GM13977 (cell line): ENCODE measurements at places on chromosomes 6 and 20.

- peak; percentile 10 for DNase-seq
Measured at GRCh38 chr6:26439151-26440125, 866 bp upstream of the BTN3A3 start.

GRCh38 chr20:39602649-39603048, 640.5 kb downstream of the DHX35 start:
- no peak for DNase-seq

- DNase-seq: no peak
Measured at GRCh38 chr6:45075246-45075645, 252.9 kb upstream of the RUNX2 start.

GRCh38 chr6:7594579-7595125, 4.7 kb downstream of the SNRNP48 start:
- no peak for DNase-seq

GRCh38 chr20:62177307-62177706, 5.5 kb upstream of the MTG2 start:
- DNase-seq: no peak

DNA sequence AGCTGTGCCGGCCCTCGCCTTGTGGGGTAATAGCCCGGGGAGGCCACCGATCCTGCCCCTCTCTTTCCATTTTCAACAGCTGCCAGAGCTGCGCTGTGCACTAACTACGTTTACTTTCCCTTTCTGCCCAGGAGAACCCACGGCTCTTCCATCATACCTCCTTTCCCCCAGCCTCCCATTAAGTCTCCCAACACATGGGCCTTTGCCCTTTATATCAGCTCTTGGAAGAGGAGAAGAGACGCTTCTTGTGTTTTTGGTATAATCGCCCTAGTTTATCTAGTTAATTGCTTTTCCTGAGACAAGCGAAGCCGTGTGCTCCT, 637 bp downstream of the UBR2 start:
- DNase-seq: peak; percentile 28

- peak; percentile 23 for DNase-seq
Measured at GRCh38 chr6:70686548-70687133, 19.0 kb downstream of the SMAP1 start.

GRCh38 chr6:33638556-33638955, 17.4 kb downstream of the ITPR3 start:
- no peak for DNase-seq

GRCh38 chr6:46175446-46175845, 4.7 kb upstream of the ENPP5 start:
- peak; percentile 52 for DNase-seq

DNA sequence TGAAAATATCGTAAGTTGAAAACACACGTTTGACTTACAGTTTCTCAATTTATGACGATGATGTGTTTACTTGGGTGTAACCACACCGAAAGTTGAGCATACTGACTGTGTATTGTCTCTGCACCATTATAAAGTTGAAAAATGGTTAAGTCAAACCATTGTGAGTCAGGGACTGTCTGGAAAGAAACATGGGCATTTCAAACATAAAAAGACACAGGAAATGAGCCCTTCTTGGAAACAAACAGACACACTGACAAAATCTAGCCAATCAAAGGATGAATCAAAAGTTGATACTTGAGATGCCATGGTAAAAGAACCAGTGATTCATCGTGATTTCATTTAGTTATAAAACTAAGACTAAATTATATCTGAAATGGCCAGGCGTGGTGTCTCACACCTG, 5.3 kb downstream of the POPDC3 start:
- DNase-seq: no peak

GRCh38 chr6:917939-918338, 225.0 kb upstream of the EXOC2 start:
- DNase-seq: no peak

GRCh38 chr6:95143408-95144180, 433.7 kb upstream of the MANEA start:
- no peak for DNase-seq

GRCh38 chr20:14055127-14055742, 59.9 kb downstream of the MACROD2 start:
- DNase-seq: peak; percentile 29

DNA sequence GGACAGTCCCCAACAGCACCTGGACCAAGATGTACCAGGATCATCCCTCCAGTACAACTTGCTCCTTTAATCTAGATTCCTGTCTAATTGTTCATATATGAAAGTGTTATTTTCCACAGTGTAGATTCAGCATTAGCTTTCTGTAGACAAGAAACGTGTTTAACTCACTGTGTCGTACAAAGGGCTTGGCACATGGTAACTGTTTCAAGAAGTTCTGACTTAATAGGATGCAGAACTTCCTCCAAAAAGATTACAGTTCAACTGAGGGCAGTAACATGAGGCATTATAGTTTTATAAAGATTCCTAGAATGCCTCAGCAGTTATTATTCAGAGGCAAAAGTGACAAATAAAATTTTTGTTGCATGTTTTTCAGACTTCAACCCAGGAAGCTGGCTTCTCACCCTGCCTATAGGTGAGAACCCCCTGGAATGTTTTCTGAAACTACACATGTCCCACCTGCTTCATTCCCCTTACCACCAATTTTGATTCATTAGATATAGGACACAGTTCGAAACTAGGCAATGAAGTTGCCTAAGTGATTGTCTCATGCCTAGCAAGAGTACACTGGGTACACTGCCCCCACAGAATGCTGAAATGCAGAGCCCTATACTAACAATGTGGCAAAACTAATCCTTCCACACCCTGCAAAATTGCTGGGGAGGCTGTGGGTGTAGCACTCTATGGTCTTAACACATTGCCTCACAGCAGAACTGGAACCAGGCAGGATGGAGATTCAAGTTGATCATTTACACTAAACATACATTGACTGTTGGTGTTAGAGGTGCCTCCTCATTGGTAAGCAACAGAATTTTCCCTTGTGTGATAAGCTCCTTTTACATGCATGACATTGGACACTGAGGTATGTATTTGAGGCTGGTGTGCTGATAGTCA, 22.6 kb upstream of the SH3BGRL2 start:
- no peak for DNase-seq
